ENCODE measurements at places on chromosomes 3 and 15.
A peak's percentile ranks its signal among the peaks of the same experiment; 100 is the strongest.

GRCh38 chr3:177262396-177262795 lies 65.1 kb upstream of the TBL1XR1 start:
- H3K27ac ChIP-seq, result no peak overlapping the region
- no peaks in the 10 kb centered on the region for H3K27me3 ChIP-seq
- H3K36me3 ChIP-seq, result no peaks in the 10 kb centered on the region
- DNase-seq, result no peak
- H3K4me1 ChIP-seq, result peaks cover 8% of the 10 kb centered on the region

- H3K27me3 ChIP-seq, result peaks cover 19% of the 10 kb centered on the region
- H3K27ac ChIP-seq, result no peak overlapping the region
- no peak overlapping the region for H3K4me3 ChIP-seq
- DNase-seq, result no peak
- no peaks in the 10 kb centered on the region for H3K4me1 ChIP-seq
Measured at GRCh38 chr3:150503402-150504099, 42.7 kb downstream of the SERP1 start.

DNA sequence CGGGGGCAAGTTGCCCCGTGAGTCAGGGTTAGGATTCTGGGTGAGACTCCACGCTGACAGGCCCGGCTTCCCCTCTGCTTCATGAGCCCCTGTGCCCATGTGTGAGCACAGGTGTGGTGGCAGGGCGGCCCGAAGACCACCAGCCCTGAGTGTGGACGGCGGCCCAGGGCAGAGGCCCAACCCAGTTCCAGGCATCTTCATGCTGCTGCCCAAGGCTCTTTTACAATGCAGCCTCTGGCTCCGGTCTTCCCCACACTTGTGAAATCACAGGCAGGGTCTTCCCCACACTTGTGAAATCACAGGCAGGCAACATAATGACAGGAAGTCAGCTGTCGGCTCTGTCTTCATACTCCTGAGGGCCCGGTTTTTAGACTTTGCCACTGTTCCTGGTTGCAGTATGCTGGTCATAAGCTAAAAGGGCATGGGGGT lies 78.8 kb downstream of the AAGAB start:
- H3K27ac ChIP-seq, result peak overlapping the region; percentile 57
- no peak overlapping the region for H3K4me3 ChIP-seq
- no peak for DNase-seq
- peaks cover 43% of the 10 kb centered on the region for H3K4me1 ChIP-seq

DNA sequence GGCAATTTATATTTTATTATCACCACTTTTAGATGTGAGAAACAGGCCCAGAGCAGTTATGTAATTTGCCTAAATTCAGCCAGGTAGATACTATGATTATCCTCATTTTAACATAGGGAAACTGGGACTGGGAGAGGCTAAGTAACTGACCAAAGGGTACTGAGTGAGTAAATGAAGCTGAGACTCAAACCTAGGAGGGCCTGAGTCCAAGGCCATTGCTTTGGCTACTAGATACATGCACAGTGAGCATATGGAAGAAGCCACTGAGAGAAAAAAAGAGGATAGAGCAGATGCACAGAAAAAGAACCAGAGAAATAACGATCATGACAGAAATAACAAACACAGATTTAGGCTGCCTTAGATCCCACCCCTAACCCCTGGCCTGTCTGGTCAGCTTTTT lies 33.6 kb downstream of the USF3 start:
- H3K27ac ChIP-seq, result peak overlapping the region; percentile 94
- H3K36me3 ChIP-seq, result peaks cover 68% of the 10 kb centered on the region
- H3K4me3 ChIP-seq, result no peak overlapping the region
- no peaks in the 10 kb centered on the region for H3K27me3 ChIP-seq
- DNase-seq, result no peak
- peaks cover 77% of the 10 kb centered on the region for H3K4me1 ChIP-seq

GRCh38 chr3:183218826-183219225 lies 34.2 kb upstream of the B3GNT5 start:
- H3K27me3 ChIP-seq, result peaks cover 34% of the 10 kb centered on the region
- H3K36me3 ChIP-seq, result no peaks in the 10 kb centered on the region
- peaks cover 6% of the 10 kb centered on the region for H3K4me1 ChIP-seq
- H3K4me3 ChIP-seq, result no peak overlapping the region
- no peak overlapping the region for H3K27ac ChIP-seq
- no peak for DNase-seq

DNA sequence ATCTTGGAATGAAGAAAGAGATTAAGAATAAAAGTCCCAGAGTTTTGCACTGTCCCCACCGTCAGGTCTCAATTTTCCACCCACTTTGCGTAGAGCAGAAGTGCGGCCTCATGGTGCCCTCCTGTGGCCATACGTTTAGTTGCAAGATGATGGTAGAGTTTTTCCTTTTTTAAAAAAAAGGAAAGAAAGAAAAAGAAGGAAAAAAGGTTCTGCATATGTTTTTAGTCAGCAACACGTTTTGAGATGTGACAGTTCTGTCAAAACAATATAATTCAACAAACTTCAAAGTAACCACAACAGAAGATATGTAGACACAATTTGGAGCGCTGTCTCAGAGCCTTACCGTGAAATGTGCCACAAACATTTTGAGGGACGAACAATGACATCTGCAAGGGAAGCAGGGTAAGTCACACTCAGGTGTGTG lies 24.6 kb downstream of the EBLN2 start:
- no peak for DNase-seq
- H3K4me3 ChIP-seq, result no peak overlapping the region
- no peaks in the 10 kb centered on the region for H3K36me3 ChIP-seq
- H3K27me3 ChIP-seq, result no peaks in the 10 kb centered on the region
- no peaks in the 10 kb centered on the region for H3K4me1 ChIP-seq

- H3K4me3 ChIP-seq, result no peak overlapping the region
- H3K27ac ChIP-seq, result no peak overlapping the region
- no peak for DNase-seq
- H3K27me3 ChIP-seq, result peaks cover 9% of the 10 kb centered on the region
- H3K4me1 ChIP-seq, result no peaks in the 10 kb centered on the region
Measured at GRCh38 chr3:107846279-107846852, 244.5 kb downstream of the CD47 start.

GRCh38 chr3:157912514-157913451 lies 193.4 kb downstream of the SHOX2 start:
- H3K4me1 ChIP-seq, result no peaks in the 10 kb centered on the region
- H3K27ac ChIP-seq, result no peak overlapping the region
- H3K36me3 ChIP-seq, result no peaks in the 10 kb centered on the region
- no peak for DNase-seq

- no peak for DNase-seq
- peaks cover 4% of the 10 kb centered on the region for H3K4me1 ChIP-seq
- H3K27me3 ChIP-seq, result peaks cover 39% of the 10 kb centered on the region
- no peaks in the 10 kb centered on the region for H3K36me3 ChIP-seq
Measured at GRCh38 chr15:74367296-74367854, at the start of gene CYP11A1. Gene CYP11A1 (minus strand): TSS chr15:74367646. CDS start chr15:74367585, 61 bp downstream.

- H3K36me3 ChIP-seq, result no peaks in the 10 kb centered on the region
- no peak for DNase-seq
- H3K27me3 ChIP-seq, result no peaks in the 10 kb centered on the region
- no peaks in the 10 kb centered on the region for H3K4me1 ChIP-seq
Measured at GRCh38 chr3:68360492-68360891, 571.9 kb downstream of the TAFA4 start.

DNA sequence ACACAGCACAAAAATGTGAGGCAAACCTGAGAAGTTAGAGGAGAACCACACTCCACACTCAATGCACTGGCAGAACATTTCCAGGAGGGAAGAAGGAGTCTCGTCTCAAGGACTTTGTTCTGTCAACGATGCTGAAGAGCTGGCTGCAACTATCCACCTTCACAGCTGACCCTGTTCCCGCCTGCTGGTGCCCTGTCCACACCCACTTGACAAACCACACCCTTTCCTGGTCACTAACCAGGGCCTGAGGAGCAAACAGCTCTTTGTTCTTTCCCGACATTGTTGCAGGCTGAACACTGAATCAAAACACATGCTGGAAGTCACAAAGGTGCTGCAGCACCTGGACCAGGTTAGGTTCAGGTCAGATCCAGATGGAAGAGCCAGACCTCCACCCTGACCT lies 92.6 kb upstream of the ARRDC4 start:
- no peak overlapping the region for H3K27ac ChIP-seq
- H3K36me3 ChIP-seq, result no peaks in the 10 kb centered on the region
- H3K4me1 ChIP-seq, result no peaks in the 10 kb centered on the region
- H3K4me3 ChIP-seq, result no peak overlapping the region
- peaks cover 1% of the 10 kb centered on the region for H3K27me3 ChIP-seq

- H3K4me1 ChIP-seq, result peaks cover 9% of the 10 kb centered on the region
- DNase-seq, result no peak
- H3K27ac ChIP-seq, result no peak overlapping the region
- no peak overlapping the region for H3K4me3 ChIP-seq
- no peaks in the 10 kb centered on the region for H3K36me3 ChIP-seq
Measured at GRCh38 chr3:51721062-51721745, 14.3 kb downstream of the GRM2 start.

- H3K27ac ChIP-seq, result no peak overlapping the region
- no peak overlapping the region for H3K4me3 ChIP-seq
- peaks cover 1% of the 10 kb centered on the region for H3K27me3 ChIP-seq
- peaks cover 3% of the 10 kb centered on the region for H3K4me1 ChIP-seq
- H3K36me3 ChIP-seq, result no peaks in the 10 kb centered on the region
Measured at GRCh38 chr15:35667908-35668307, 121.9 kb upstream of the DPH6 start.

- H3K4me1 ChIP-seq, result peaks cover 8% of the 10 kb centered on the region
- H3K36me3 ChIP-seq, result peaks cover 16% of the 10 kb centered on the region
- no peak overlapping the region for H3K4me3 ChIP-seq
- no peak overlapping the region for H3K27ac ChIP-seq
- no peaks in the 10 kb centered on the region for H3K27me3 ChIP-seq
- DNase-seq, result no peak
Measured at GRCh38 chr15:40856746-40857145, 12.9 kb downstream of the SPINT1 start.

DNA sequence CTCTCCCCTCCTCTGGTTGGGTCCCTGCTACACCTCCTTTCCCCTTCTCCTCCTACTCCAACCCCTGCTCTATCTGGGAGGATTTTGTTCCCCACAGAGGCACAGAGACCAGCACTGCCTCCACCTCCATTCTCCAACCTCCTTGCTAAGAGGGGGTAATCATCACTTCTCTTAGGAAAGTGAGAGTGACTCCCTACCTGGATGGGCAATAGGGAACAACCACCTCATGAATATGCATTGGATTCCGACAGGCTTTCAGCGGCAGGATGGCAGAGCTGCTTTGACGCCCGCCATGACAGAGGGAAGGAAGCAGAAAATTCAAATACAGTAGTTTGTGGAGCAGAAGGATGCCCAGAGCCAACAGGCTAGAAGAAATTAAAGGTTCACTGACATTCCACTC lies 614.8 kb upstream of the MDFIC2 start:
- peaks cover 2% of the 10 kb centered on the region for H3K27me3 ChIP-seq
- no peak overlapping the region for H3K27ac ChIP-seq
- DNase-seq, result no peak
- no peak overlapping the region for H3K4me3 ChIP-seq
- no peaks in the 10 kb centered on the region for H3K4me1 ChIP-seq

DNA sequence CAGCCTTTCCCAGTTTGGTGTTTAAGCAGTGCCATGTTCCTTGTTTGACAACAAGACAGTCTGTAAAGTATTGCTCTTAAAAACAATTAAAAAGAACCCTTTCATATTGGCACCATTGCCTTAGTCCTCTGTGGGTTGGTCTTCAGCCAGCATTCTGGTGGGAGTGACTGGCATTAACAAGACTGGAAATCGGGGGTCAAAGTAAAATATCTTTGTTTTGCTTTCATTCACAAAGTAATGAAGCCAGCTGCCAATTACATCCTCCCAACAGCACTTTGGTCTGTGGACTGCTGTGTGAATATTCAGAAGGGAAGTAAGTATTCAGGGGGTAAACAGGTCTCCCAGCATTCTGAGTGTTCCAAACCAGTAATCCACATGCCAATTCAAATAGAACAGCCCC lies 8.3 kb upstream of the VILL start:
- no peaks in the 10 kb centered on the region for H3K4me1 ChIP-seq
- no peak for DNase-seq
- H3K27ac ChIP-seq, result no peak overlapping the region

GRCh38 chr3:129596194-129597086 lies 10.0 kb downstream of the PLXND1 start:
- peaks cover 24% of the 10 kb centered on the region for H3K4me1 ChIP-seq
- H3K27ac ChIP-seq, result no peak overlapping the region
- H3K4me3 ChIP-seq, result no peak overlapping the region
- H3K27me3 ChIP-seq, result peaks cover 14% of the 10 kb centered on the region

DNA sequence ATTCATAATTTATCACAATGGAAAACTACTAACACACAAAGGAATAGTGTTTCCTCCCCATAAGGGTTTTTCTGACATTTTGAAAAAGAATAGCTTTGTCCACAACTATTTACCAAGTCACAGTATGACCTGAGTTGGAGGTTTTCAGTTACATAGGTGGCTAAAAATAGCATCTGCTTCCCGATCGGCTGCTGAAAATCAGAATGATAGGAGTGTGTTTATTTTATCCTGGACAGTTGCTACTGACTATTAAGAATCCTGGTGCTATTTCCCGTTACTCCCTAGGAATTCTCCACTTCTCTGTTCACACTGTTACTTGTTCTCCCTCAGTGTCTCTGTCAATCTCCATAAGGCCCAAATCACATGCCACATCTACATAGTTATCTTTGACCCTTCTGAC lies 353.9 kb upstream of the RARB start:
- no peaks in the 10 kb centered on the region for H3K4me1 ChIP-seq
- H3K36me3 ChIP-seq, result no peaks in the 10 kb centered on the region
- no peak for DNase-seq
- H3K27me3 ChIP-seq, result no peaks in the 10 kb centered on the region
- H3K4me3 ChIP-seq, result no peak overlapping the region

GRCh38 chr15:47534673-47535072 lies 182.6 kb upstream of the SEMA6D start:
- no peak overlapping the region for H3K4me3 ChIP-seq
- H3K4me1 ChIP-seq, result no peaks in the 10 kb centered on the region
- H3K27ac ChIP-seq, result no peak overlapping the region
- H3K36me3 ChIP-seq, result no peaks in the 10 kb centered on the region
- DNase-seq, result no peak

DNA sequence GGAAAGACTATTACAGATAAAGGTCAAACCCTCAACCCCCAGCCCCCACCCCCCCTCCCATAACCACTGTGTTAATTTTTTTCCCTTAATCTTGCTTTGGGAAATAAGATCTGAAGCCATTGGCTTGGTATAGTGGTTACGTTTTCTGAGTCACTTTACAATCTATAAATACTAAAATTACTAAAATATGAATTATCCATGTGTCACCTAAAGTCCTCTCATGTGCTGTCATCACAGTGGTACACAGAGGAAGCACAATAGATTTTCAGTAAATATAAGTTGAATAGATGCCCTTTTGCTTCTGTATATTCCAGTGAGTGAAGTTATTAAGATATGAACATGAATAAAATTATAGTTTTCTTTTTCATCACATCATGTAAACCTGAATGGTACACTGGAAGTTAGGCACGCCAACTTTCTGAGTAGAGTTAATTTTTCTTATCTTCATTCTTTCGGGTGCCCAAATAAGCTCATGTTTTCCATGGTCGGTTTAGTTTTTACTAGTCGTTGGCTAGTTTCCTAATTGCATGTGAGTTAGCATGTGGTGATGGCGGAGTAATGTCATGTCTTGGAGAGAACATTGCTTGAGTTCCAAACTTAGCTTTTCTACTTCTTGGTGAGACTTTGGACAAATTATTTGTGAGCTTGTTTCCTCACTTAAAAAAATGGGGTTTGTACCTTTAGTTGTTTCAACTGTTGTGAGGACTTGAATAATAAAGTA lies 11.5 kb downstream of the PPP4R2 start:
- no peak for DNase-seq
- H3K27me3 ChIP-seq, result no peaks in the 10 kb centered on the region
- H3K4me1 ChIP-seq, result peaks cover 47% of the 10 kb centered on the region
- H3K4me3 ChIP-seq, result no peak overlapping the region

All from activated B cell treated with CpG ODN at 0.5 μM for 24 hours (primary cell).